ENCODE measurements at places on chromosomes 16 and 17. TPM values are rescaled to one million over a fixed set of nuclear protein-coding genes. Genes with fewer than 3 reads are reported as not detected.

ATF7IP2 gene
- 77.7 TPM for polyA plus RNA-seq

ANKS4B gene
- not detected for polyA plus RNA-seq

GP1BA gene
- not detected for polyA plus RNA-seq

GRN gene
- 91.7 TPM for polyA plus RNA-seq

HYDIN gene
- 1.6 TPM for polyA plus RNA-seq

ADORA2B gene
- polyA plus RNA-seq: 0.32 TPM

KRT36 gene
- not detected for polyA plus RNA-seq

SPNS2 gene
- polyA plus RNA-seq: 0.90 TPM

NT5M gene
- 3.7 TPM for polyA plus RNA-seq

AGRP gene
- 56.7 TPM for polyA plus RNA-seq

HOXB6 gene
- 11.9 TPM for polyA plus RNA-seq

BAIAP3 gene
- 20.7 TPM for polyA plus RNA-seq

MAP2K6 gene
- polyA plus RNA-seq: 1.8 TPM

HS3ST3A1 gene
- 4.1 TPM for polyA plus RNA-seq

ACSM2A gene
- 0.16 TPM for polyA plus RNA-seq

GRAPL gene
- 0.46 TPM for polyA plus RNA-seq

RNF157 gene
- polyA plus RNA-seq: 4.1 TPM

HOXB1 gene
- not detected for polyA plus RNA-seq

SOST gene
- not detected for polyA plus RNA-seq

ATP2C2 gene
- 0.07 TPM for polyA plus RNA-seq

MT4 gene
- polyA plus RNA-seq: not detected

CCL17 gene
- polyA plus RNA-seq: not detected

CDT1 gene
- polyA plus RNA-seq: 0.40 TPM

PRAC2 gene
- not detected for polyA plus RNA-seq

CTF1 gene
- 4.0 TPM for polyA plus RNA-seq

ASPSCR1 gene
- 96.5 TPM for polyA plus RNA-seq
